ENCODE measurements at places on chromosomes 13 and 19.

DNA sequence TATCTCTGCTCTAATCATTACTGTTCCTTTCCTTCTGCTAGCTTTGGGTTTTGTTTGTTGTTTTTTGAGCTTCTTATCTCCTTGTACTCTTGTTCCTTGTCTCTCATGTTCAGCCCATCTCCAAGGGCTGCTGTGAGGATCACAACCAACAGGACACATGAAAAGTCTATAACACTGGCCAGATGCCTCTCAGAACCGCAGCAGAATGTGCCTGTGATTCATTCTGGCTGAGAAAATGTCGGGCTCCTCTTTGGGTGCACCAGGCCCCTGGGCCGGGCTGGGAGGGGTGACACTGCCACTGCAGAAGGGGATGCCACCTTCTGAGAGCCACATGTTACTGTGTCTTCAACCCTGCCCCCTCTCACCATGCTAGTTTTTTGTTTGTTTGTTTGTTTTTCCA is 48.0 kb downstream of the GGACT start:
- DNase-seq: no peak

- DNase-seq: no peak
These were observed 104.3 kb downstream of the STARD13 start for GRCh38 chr13:33181264-33181663.

- DNase-seq: no peak
These were observed 8.2 kb downstream of the ZDHHC20 start for GRCh38 chr13:21450936-21451335.

DNA sequence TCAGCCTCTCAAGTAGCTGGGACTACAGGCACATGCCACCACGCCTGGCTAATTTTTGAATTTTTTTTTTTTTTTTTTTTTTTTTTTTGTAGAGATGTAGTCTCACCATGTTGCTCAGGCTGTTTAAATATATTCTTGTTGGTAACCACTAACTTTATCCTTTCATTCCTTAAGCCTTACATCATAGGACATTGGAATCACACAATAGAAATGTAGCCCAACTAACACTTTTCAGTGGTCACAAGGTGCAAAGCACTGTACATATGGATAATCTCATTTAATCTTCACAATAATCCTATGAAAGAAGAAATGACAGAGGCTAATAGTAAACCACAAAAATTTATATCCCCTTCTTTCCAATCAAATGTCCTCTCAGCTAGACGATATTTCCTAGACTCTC is 417.8 kb upstream of the DACH1 start:
- no peak for DNase-seq

GRCh38 chr13:42367831-42368230 is 95.9 kb downstream of the AKAP11 start:
- DNase-seq: no peak

DNA sequence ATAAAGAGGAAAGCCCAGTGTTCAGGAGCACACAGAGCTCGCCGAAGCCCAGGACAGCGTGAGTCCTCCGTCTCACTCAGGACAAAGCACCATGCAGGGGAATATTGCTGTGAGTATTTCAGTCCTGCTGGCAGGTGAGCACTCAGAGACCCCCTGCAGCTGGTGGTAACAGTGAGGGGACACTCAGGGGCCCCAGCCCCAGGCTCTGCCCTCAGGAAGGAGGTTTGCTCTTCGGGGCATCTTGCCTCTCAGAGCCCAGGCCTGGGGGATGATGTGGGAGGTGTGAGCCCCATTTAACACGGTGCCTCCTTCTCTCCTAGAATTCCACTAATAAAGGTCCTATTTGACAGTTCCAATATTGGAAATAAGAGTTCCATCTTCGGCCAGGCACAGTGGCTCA is 14.8 kb downstream of the LILRA1 start:
- no peak for DNase-seq

DNA sequence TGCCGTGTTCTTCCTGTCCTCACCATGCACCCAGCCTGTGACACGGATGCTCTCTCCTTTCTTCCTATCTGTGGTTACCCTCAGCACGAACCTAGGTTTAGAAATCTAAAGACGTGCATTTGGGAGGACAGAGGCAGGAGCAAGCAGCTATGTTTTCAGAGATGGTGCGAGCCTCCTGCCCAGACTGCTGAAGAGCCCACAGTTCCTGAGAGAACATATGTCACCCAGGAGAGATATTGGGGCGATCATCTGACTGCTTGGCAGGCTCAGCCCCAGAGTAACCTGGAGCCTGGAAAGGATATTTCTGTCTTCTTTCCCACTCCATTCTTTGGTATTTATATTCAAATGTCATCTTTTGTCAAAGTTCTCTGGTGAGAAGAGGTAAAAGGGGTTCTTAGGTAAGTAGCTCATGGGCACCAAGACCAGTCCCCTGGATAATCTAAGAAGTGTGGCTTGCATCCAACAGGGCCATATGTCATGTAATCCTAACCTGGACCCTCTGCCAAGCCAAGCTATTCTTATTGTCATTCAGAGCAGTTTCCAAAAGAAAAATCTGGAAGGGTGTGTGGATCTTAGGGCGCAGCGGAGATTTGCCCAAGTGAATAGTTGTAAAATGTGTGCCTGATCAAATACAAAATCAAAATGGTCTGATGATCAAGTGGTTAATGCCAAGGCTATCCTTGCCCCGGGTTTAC is 59.5 kb downstream of the FGF9 start:
- no peak for DNase-seq

DNA sequence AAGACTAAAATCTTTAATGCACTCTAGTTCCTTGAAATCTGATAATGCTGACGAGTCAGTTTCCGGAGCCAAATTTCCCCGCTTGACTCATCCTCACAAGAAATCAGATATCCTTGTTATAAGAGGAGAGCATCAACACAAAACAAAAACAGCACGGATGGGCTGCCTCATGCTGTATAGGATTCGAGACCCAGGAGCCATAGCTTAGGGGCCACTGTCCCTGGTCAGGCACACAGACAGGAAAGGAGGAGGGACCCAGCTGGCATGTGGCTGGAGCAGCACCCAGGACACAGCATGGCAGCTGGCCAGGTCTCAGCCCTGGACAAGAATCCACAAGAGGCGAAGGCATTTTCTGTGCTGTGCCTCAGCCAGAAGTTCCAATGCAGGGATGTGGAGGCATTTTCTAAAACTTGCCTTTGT is 110.2 kb upstream of the SPATA13 start:
- no peak for DNase-seq

DNA sequence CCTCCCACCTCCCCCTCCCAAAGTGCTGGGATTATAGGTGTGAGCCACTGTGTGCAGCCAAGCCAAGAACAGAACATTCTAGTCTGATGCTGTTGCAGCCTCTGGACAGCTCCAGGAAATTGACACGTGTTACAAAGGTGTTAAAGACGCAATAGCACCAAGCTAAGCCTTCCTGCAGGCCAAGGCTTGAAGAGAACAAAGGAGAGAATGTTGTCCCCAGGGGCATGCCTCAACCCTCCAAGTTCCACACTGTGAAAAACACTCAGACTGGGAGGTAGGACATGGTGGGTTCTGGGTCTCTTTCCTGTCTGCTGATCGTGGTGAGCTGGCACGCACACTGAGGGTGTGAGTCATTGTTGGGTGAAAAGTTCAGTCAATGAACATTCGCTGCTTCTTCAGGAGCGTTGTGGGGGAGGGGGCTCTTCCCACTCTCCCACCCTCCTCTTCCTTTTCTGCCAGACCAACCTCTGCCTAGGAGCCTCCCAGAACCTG is 5.3 kb upstream of the PTPRS start:
- DNase-seq: no peak

- DNase-seq: peak; percentile 72
These were observed 7.0 kb upstream of the WBP4 start for GRCh38 chr13:41054212-41054877.

GRCh38 chr13:24458736-24459135 is 53.8 kb downstream of the PARP4 start:
- DNase-seq: no peak

GRCh38 chr19:11300811-11301120 is 4.8 kb downstream of the TSPAN16 start:
- DNase-seq: no peak

DNA sequence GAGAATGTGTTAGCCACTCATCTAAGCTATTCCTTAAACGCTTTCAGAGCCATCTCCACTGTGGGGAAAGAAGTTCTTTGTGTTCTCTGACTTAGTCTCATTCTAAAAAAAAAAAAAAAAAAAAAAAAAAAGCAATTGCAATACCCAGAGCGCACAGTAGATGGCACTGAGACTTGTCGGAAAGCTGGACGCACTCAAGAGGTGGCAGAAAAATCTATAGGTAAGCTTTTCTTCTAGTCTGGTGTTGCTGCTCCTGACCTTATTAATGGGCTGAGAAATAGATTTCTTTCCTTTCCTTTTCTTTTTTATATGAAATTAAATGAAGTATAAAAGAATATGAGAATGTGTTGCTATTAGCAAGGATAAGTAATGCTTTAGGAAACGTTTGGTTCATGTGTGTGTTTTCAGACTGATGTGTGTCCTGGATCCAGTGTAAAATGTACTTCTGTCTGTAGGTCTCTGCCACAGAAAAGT is 4.7 kb upstream of the GJB2 start:
- DNase-seq: peak; percentile 49

- peak; percentile 88 for DNase-seq
These were observed 12.8 kb downstream of the IER2 start for GRCh38 chr19:13162724-13163608.

GRCh38 chr13:22883262-22883840 is 297.4 kb upstream of the SGCG start:
- DNase-seq: no peak

DNA sequence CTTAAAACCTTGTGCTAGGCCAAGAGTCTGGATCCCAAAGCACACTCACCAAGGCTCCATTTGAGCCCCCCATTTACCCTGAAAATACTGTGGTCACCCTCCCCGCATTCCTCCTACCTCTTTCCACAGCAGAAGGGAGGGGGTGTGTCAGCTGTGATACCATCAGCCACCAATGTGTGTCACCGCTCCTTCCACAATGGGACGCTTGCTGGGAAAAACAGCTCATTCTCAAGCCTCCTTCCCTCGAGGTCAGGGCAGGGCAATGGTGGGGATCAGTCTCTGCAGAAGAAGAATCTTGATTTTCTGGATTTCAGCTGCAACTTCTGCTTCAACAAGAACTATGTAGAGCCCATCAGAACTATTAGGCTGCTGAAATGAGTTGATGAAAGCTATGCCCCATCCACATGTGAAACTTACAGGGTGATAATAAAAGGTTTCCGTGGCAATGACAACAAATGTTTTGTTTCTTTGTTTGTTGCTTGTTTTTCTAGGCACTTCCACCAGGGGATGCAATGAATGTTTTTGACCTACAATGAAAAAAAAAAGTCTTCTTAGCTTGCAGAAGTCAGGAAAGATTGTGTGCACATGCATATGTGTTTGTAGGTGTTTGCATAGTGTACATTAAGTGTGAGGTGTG is 26.4 kb upstream of the ZNF507 start:
- DNase-seq: no peak

DNA sequence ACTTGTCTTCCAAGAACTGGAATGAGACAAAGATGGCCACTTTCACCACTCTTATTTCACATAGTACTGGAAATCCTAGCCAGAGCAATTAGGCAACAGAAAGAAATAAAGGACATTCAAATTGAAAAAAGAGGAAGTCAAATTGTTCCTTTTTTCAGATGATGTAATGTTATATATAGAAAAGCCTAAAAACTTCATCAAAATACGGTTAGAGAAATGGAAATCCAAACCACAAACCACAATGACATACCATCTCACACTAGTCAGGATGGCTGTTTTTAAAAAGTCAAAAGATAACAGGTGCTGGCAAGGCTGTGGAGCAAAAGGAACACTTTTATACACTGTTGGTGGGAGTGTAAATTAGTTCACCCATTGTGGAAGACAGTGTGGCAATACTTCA is 113.3 kb upstream of the SPRY2 start:
- peak; percentile 2 for DNase-seq

- no peak for DNase-seq
These were observed 818.6 kb downstream of the SLITRK6 start for GRCh38 chr13:84980571-84980970.

DNA sequence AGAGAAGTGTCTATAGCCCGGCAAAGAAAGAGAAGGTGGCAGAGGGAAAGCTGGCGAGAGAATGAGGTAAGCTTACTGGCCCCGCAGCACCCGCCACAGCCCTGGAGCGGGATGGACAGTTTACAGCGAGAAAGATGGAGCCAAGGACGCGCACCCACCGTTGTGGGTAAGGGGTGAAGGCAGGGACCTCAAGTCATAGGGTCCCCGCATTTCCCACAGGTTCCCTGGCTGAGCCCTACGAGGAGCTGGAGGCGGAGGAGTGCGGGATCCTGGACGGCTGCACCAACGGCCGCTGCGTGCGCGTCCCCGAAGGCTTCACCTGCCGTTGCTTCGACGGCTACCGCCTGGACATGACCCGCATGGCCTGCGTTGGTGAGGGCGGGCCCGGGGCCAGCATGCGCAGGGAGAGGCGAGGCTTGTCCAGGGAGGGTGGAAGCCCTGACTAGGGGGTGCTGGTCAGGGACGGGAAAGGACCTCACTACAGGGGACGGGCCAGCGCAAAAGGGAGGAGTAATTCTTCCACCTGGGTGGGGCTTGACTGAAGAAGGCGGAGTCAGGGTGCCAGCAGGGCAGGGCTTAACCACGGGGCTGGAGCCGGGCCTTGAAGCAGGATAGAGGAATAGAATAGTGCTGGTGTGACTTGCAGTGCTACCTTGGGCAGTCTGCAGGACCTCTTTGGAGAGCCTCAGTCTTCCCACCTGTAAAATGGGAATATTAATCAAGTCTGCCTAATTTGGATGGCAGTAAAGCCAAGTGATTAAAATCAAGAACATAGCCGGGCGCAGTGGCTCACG is 26.5 kb downstream of the LTBP4 start:
- DNase-seq: no peak

- no peak for DNase-seq
These were observed 5.8 kb downstream of the PPP6R1 start for GRCh38 chr19:55252760-55253663.

- DNase-seq: peak; percentile 12
These were observed 14.2 kb downstream of the ZNF274 start for GRCh38 chr19:58196901-58197616.

- DNase-seq: no peak
These were observed 80.0 kb downstream of the NDFIP2 start for GRCh38 chr13:79560954-79561353.

DNA sequence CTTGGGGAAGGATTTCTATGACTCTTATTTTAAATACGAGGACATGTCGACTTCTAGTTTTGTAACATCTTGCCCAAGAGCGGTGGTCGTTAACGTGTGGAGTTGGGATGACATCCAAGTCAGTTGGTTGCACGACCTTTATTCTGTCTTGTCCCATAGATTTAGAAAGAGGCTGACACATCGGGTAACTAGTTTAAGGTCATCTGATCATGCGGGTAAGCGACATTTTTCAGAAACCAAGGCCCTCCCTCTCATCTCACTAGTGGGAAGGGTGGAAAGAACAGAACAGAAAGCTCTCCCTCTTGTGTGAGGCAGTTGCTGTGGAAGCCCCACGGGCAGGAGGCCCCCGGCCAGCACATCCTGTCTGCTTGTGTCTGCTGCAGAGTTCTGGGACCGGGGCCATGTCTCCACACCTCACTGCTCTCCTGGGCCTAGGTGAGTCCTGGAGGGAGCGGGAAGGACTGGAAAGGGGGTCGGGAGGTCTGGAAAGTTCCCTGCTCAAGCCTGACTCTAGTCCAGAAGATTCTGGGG is at the start of gene LAIR2:
Gene LAIR2, plus strand, starts transcription at position 314 of the 531 bp plus-strand sequence. Its CDS starts 88 bp downstream, at position 402.
- peak; percentile 15 for DNase-seq
